ENCODE measurements at places on chromosomes 4 and X.

- DNase-seq = no peak
Observed at GRCh38 chr4:47791965-47792364, 45.9 kb downstream of the CORIN start.

DNA sequence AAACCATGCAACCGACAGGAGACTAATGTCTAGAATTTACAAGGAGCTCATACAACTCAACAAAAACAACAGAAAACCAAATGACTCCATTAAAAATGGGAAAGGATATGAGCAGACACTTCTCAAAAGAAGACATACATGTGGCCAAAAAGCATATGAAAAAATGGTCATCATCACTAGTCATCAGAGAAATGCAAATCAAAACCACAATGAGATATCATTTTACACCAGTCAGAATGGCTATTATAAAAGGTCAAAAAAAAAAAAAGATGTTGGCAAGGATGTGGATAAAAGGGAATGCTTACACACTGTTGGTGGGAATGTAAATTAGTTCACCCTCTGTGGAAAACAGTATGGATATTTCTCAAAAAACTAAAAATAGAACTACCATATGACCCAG is 50.5 kb upstream of the CHRDL1 start:
- no peak for DNase-seq

DNA sequence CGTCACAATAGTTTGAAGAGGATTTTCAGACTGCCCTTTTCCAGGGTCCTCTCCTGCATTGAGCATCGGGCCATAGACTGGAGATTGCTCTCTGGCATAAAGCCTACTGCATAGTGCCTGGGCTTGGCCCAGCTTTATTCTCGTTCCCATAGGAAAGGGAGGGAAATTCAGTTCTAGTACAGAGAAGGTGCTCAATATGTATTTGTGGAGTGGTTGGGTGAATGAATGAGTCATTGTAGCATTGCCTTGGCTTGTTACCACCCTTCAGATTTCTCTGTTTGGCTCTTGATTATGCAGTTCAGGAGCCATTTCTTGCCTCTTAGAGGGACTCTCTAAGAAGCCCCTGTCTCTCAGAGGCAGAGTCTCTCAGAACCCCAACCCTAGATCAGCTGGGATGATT is 2.6 kb downstream of the TMEM35A start:
- no peak for DNase-seq

DNA sequence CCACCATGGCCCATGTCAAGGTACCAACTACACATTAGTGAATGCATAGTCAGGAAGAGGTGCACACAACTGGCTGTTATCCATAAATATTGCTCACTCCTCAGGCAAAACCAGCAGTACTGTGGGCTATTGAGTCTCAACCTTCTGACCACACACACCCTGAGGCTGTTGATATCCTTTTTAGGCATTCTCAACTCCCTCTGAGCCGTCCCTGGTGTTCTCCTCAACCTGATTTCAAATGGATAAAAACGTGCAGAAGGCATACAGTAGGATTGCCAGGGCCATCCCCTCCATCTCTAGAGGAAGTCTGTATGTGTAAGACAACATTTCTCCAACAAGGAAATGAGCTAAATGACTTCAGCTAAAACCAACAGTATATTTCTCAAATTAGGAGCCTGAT is 98.7 kb upstream of the KLHL13 start:
- DNase-seq = no peak

DNA sequence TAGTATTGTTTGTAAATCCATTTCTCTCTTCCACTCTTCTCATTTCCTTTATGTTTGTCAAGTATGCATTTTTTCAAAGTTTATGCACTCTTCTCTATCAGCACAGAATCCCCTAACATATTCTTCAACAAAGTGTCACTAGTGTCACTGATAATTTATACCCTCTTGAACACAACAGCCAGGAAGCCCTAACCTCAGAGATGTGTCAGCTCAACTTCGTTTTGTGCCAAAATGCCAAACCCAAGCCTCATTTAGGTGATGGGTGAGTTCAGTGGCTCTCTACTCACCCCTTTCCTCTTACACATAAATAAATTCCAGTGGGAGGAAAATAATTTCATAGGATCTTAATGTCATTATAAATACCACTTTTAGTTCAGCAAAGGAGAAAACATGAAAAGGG is 22.4 kb upstream of the P2RY10 start:
- DNase-seq = no peak

- DNase-seq = no peak
Observed at GRCh38 chr4:123246085-123246484, 150.5 kb upstream of the SPRY1 start.

DNA sequence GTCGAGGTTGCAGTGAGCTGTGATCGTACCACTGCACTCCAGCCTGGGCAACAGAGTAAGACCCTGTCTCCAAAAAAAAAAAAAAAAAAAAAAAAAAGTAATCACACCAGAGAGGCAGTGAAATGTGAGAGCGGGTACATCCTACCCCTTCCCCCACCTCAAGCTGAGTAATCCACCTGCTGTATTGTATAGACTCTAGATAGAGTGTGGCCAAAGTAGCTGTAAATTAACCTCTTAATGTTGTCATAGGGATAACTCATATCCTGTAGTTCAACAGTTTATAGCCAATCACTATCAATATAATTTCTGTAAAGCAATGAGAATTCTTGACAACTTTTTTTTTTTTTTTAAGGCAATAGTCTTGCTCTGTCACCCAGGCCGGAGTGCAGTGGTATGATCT is 30.8 kb downstream of the TNIP2 start:
- no peak for DNase-seq

DNA sequence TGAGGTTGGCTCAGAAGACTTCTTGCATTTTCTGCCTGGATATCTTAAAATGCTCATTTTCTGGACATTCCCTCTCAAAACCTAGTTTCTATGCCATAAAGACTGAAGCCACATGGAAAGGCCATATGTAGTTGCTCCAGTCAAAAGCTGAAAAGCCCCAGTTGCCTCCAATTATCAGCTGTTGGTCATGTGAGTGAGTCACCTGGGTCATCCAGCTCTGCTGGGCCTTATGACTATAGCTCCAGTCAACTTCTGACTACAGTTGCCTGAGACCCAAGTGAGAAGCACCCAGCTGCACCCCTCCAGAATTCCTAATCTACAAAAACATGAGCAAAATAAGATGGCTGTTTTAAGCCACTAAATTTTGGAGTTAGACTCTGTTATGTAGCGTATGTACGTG is 41.9 kb downstream of the HELQ start:
- DNase-seq = no peak

- no peak for DNase-seq
Observed at GRCh38 chr4:123014038-123014437, 91.6 kb upstream of the NUDT6 start.

- DNase-seq = no peak
Observed at GRCh38 chr4:176064539-176064938, 1.1 kb upstream of the WDR17 start.

GRCh38 chr4:151035328-151035727 is 20.2 kb upstream of the LRBA start:
- DNase-seq = no peak

- DNase-seq = no peak
Observed at GRCh38 chr4:105106426-105106825, 40.2 kb upstream of the TET2 start.

- no peak for DNase-seq
Observed at GRCh38 chr4:41550308-41550707, 12.4 kb downstream of the LIMCH1 start.

DNA sequence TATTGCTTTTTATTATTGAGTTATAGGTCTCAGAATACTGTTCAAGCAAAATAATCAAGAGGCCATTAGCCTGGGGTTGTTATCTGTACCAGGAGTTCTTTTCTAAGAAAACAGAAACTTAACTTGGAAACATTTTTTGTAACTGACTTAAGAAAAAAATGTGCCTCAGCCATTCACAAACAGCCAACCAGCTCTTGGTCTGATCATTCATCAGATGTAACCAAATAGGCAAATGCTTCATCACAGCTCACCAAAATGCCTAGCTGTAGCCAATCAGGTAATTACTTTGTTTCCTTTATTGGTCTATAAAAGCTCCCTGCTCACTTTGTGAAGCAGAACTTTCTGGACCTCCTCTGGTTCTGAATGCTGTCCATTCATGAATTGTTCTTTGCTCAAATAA is 387.7 kb downstream of the FAT4 start:
- DNase-seq = no peak

DNA sequence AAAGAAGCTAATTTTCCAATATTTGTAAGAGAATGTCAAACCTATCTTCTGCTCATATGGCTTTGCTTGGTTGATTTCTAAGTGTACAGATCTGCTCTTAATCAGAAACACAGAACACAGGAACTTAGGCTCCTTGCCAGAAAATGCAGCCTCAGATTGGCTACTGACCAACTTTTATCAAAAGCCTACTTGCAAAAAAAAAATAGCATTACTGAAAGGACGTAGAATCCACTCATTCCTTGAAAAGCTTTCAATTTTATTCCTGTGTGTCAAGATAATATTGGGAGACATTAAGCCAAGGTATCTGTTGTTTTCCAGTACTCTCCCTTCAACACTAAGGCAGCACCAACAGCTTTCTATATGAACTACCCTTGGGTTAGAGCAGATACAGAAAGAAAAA is 127.6 kb upstream of the INTU start:
- no peak for DNase-seq

DNA sequence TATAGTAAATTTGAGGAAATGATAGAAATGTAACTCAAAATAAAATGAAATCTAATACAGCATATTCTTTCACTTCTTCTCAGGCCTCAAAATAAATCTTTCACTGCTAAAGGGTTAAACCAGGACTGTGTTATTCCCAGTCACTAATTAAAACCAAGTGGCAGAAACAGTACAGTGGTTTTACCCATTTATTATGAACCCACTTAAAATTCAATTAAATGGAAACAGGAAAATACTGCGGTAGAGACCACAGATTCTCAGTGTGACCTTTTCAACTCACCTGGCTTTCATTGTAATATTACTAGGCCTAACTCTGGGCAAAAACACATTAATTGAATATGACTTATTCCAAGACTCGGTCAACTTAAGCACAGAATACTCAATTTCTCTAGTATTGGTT is 176.5 kb upstream of the DKK2 start:
- DNase-seq = no peak

GRCh38 chr4:158873795-158874401 is 105.1 kb downstream of the FNIP2 start:
- DNase-seq = no peak

- DNase-seq = no peak
Observed at GRCh38 chr4:152050106-152050505, 289.3 kb upstream of the GATB start.
